ENCODE measurements at places on chromosomes 2 and 18.

DNA sequence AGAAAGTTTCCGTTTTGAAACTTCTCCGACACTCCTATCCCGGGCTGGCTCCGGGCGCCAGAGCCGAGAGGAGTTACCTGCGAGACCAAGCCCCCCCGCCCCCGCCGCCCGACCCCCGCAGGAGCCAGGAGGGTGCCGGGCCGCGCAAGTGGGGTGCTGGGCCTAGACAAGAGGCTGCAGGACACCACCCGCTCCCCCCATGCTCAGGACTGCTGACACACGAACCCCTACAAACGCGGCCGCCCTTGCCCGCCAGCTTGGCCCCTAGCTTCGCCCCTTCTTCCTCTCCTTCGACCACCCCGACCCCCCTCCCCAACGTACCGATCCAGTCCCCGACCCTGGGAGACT is 497 bp downstream of the PLA2R1 start:
- no peak for DNase-seq

GRCh38 chr2:26887151-26887550 is 39.2 kb downstream of the DPYSL5 start:
- DNase-seq, result no peak

- no peak for DNase-seq
These were observed 2.0 kb downstream of the KCMF1 start for GRCh38 chr2:84972932-84973331.

DNA sequence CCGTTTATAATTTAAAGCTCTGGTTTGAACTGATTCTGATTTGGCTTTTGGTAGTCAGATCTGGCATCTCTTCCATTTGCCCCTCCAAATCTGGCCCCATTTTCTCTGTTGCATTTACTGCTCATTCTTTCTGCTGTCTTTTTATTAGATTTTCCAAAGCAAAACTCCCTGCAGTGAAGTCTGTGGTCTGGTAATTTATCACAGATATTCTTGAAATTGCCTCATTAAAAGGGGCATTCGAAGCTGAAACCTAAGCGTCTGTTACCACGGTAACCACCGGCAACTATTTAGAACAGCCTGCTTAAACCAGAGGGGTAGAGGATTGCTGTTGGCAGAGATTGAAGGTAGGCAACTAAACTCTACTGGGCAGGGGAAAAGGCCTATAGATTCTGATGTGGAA is 111.5 kb upstream of the UPP2 start:
- no peak for DNase-seq

DNA sequence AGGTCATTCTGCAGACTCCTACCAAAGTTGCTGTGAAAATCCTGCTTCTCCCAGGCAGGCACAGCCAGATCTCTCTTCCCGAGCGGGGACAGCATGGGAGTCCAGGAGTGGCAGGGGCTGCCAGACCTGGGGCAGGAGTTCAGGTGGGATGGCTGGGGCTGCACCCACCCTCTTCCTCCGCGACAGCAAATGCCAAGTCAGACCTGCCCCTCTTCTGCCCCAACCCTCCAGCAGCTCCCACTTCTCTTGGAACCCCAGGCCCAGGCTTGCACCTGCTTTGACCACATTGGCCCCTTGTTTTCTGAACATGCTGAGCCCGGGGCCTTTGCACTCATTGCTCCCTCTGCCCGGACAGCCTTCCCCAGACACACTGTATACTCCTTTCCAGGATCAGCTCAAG is 288.2 kb upstream of the HS6ST1 start:
- DNase-seq, result no peak

DNA sequence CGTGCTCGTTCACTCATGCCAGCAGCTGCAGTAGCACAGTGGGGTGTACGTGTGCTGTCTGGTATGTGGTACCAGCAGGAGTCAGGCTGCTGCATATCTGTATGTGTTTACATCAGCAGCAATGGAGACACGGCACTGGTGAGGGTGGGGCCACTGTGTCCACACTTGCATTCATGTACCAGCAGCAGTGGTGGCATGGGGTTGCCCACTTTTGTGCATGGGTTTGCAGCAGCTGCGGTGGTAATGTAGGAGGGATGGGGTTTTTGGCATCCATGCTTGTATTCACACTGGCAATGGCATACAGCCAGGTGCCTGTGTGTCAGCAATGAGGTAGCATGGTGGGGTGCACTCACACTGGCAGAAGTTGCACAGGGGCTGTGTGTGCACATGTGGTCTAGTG is 187.8 kb downstream of the KCNJ3 start:
- DNase-seq, result no peak

- DNase-seq, result no peak
These were observed 16.7 kb downstream of the ANKRD12 start for GRCh38 chr18:9153256-9153655.

GRCh38 chr2:219493086-219493485 is 5.6 kb upstream of the GMPPA start:
- DNase-seq, result no peak

DNA sequence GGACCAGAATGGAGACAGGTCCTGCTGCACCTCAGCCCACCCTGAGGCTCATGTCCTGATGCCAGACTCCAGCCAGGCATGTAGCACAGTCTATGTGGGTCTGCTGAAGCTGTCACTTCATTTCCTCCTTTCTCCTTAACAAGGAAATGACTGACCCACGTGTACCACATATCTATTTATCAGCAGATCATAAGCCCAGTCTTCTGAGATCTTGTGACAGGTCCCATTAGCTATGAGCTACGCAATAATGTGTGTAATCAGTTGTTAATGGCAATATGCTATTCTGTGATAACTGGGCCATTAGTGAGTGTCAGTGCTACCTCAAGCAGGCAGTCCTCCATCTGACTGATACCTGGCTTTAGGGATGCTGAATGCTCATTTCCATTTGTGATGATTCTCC is 615.3 kb downstream of the BCL11A start:
- DNase-seq, result no peak

- DNase-seq, result peak; percentile 50
These were observed 706 bp upstream of the BCL11A start for GRCh38 chr2:60554074-60554645.

DNA sequence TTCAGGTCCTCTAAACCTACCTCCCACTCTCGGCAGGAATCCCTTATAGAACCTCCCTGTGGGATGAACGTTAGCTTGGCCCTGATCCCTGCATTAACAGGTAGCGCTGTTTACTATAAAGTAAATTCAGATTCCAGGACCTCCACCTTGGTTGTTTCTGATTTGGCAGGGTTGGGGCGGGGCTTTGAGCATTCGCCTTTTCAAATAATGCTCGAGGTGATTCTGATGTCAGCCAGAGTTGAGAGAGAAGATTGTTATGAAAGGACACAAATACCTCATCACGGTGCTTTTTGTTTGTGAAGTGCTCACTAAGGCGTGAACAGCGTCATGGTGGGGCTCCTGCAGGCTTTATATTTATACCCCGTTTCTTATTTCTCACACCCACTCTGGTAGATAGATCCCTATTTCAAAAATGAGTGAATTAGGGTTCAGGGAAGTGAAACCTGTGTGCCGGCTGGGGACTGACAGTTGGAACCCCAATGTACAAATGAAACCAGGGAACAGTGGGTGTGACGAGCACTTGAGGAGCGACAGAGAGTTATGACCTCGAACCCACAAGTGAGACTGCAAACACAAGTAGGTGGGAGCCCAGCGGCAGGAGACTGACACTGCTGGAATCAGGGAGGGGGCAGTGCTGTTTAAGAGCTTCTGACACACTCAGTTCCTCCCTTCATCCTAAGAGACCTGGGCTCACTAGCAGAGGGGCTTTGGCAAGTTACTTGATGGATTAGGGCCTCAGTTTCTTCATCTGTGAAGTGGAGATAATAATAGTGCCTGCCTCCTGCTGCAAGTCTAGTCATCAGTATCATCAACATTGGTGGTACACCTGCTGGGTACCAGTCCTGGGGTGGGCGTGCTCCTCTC is 14.2 kb upstream of the CXCR4 start:
- no peak for DNase-seq

DNA sequence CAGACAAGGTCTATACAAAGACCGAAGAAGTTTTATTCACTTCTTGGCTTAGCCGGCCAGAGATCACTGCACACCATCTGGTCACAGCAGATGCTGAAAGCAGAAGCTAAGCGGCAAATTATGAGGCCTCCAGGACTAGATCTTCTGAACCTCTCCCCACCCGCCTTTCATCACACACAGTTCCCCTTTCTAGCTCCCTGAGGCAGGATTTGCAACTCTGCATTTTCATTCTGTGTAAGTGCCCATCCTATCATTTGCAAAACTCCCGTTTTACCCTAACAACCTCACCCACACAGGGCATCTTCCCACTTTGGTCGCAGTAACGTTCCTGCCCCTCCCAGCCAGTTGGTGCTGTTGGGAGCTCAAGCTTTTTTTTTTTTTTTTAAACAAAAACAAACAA is 3.1 kb upstream of the MOB1A start:
- no peak for DNase-seq

- DNase-seq, result no peak
These were observed 213.3 kb upstream of the MMADHC start for GRCh38 chr2:149800624-149801542.

- DNase-seq, result no peak
These were observed 879.2 kb upstream of the ZEB2 start for GRCh38 chr2:145399131-145399530.

- DNase-seq, result no peak
These were observed 65.9 kb upstream of the TMEM200C start for GRCh38 chr18:5961097-5961827.

DNA sequence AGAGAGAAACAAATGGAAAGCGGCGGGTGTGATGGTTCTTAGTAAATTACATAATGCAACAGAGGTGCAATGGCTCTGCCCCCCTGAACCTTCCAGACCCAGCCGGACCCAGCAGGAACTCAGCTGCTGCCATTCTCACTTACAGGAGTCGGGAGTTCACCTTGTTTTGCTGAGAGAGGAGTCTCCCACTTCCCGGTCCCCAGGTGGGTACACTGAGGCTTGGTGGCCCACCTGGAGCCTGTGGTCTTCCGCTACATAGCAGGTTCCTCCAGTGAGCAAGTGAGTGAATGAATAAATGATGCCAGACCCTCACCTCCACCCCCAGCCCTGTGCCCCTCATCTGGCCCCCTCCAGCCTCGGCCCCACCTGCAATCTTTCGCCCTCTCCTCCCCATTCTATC is 11.2 kb downstream of the BIN1 start:
- no peak for DNase-seq

DNA sequence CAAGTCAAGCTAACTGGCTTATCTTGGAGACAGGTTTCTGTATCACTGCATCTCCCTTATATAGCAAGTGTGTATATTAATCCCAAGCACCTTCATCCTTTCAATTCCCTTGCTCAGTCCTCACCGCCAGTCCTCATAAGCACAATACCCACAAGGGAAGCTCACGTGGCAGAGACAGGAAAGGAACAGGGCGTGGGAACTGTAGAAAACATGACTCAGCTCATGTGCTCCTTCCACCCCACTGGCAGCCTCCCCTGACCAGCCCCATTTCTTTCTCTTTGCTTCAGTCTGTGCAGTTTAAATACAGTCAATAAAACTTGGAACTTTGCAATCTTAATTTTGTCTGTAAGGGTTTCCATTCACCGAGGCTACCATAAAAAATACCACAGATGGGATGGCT is 36.5 kb upstream of the CDH19 start:
- no peak for DNase-seq

DNA sequence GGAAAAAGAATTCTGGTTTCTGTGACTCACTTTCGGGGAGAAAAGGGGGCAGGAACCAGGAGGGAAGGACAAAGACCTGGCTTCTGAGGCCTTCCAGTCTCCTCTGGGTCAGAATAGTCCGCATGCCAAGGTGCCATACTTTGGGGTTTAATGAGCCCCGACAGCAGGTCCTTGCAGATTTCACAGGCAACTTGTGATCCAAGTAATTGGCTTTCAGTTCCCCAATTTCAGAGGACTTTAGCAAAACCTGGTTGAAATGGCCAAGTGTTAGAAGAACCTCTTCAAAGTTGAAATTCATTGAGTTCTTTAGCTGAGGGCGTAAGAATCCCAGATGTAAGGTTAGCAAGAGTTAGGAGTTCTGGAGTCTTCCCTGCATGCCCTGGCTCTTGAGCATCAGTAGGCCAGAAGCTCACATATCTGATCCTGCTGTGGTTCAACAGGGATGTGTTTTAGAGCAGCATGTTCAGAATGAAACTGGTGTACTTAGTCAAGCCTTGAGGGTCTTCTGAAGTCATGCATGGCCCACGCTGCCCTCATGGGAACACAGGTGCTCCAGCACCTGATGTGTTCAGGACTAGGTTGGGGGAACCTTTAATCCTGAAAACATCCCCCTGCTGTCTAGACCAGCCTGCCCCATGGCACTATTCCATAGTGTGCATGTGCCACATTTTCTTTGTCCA is 143.0 kb downstream of the NUP35 start:
- no peak for DNase-seq

DNA sequence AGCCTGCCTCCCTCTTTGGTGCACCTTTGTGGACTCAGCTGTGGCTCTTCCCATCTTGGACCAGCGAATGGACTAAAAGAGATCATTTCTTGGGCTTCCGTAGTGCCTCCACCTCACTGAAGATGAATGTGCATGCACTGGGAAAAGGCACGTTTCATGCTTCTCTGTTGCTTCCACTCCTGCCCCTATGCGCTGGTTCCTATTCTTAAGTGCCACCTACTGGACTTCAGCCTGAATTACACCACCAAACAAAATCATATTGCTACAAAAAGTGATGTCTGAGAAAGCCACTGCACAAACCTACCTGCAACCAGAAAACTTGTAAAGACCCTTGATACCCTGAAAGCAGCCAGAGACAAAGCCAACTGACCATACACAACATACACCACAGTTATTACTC is 695.6 kb downstream of the TSN start:
- DNase-seq, result peak; percentile 8

GRCh38 chr2:71887196-71887595 is 260.5 kb downstream of the CYP26B1 start:
- DNase-seq, result no peak

GRCh38 chr2:21396252-21396651 is 272.5 kb downstream of the TDRD15 start:
- DNase-seq, result no peak

DNA sequence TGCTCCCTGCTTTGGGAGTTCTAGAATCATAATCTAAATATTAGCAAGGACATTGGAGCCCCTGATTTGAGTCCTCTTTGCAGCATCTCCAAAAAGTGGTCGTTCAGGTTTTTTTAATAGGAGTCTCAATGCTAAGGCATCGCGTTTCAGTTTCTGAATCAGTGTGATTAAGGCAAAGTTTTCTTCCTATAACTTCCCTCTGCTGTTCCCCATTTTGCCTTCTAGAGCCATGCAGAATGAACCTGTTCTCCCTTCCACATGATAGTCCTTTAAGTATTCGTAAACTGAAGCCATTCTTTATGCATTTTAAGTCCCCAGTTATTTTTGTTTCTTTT is 159.5 kb downstream of the PTGR3 start:
- no peak for DNase-seq

GRCh38 chr2:202037086-202037485 is 3.4 kb downstream of the FZD7 start:
- DNase-seq, result no peak

- no peak for DNase-seq
These were observed 442.0 kb upstream of the SYT4 start for GRCh38 chr18:43719267-43719795.

GRCh38 chr2:69138793-69139459 is 125.9 kb downstream of the ANTXR1 start:
- no peak for DNase-seq

DNA sequence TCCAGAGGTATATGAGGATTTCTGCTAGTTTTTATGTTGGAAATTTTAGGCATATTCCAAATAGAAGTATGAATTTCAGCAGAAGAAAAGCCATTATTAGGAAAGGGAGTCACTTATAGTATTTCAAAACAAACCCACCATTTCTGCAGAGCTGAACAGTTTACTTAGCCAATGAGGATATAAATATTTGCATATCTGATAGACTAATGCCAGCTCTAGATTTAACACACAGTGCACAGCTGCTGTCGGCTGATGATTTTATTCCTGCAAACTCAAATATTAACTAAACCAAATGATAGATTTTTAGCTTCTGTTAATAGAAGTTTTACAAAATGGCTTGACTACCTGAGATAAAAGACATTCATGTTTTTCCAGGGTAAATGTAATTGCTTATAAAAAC is 375.8 kb upstream of the FANCL start:
- no peak for DNase-seq
